ENCODE measurements at places on chromosomes 5 and 9.

- DNase-seq, result no peak
These were observed 18.8 kb downstream of the BRD8 start for GRCh38 chr5:138159666-138160065.

DNA sequence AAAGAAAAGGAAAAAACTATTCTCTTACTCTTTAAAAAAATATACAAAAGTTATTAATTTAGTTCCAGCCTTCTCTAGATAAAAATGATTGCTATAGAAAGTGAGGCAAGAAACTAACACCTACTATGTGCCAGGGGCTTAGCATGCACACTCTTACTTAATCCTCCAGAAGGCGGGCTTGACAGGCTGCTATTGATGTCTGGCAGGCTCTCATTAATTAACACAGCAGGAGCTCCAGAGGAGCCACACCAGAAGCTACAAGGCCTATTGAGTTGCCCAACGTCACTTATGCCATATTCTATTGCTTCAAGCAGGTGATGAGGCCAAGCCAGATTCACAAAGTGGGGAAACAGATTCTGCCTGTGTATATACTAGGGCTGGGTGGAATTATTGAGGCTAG lies 54.6 kb upstream of the CLINT1 start:
- DNase-seq, result no peak

- DNase-seq, result peak; percentile 42
These were observed 2.0 kb downstream of the ASPN start for GRCh38 chr9:92480291-92480771.

DNA sequence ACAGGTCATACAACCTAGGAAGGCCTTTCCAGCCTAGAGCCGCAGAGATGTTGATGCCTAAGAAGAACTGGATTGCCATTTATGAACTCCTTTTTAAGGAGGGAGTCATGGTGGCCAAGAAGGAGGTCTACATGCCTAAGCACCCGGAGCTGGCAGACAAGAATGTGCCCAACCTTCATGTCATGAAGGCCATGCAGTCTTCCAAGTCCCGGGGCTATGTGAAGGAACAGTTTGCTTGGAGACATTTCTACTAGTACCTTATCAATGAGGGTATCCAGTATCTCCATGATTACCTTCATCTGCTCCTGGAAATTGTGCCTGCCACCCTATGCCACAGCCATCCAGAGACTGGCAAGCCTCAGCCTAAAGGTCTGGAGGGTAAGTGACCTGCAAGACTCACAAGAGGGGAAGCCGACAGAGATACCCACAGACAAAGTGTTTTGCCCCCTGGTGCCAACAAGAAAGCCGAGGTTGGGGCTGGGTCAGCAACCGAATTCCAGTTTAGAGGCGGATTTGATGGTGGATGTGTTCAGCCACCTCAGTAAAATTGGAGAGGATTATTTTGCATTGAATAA lies 11.2 kb upstream of the CDKN2AIPNL start:
- DNase-seq, result no peak

DNA sequence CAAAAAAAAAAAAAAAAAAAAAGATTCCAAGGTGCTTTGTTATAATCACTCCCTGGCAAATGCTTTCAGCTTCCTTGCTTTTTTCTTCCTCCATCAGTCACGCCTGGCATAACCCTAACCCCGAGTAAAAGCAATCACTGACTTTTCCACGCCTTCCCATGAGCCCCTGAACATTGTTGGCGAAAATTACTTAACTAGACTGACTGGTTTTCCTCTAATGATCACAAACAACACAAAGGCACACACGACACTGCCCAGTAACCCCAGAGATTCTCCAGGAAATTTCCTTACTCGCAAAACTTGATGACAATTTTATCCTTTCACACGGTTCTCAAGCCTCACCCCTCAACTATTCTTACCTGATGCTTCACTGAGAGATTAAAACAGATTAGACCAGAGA lies 11.4 kb upstream of the PTGR1 start:
- no peak for DNase-seq

DNA sequence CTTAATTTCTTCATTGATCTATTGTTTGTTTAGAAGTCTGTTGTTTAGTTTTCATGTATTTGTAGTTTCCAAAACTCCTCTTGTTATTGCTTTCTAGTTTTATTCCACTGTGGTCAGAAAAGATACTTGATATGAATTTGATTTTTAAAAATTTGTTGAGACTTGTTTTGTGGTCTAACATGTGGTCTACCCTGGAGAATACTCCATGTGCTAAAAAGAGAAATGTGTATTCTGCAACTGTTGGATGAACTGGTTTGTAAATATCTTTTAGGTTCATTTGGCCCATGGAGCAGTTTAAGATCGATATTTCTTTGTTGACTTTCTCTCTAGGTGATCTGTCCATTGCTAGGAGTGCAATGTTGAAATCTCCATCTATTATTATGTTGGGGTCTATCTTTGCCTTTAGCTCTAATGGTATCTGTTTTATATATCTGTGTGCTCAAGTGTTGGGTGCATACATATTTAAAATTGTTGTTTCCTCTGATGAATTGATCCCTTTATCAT lies 150.6 kb upstream of the ATP10B start:
- DNase-seq, result no peak

- no peak for DNase-seq
These were observed 185.8 kb downstream of the CWC27 start for GRCh38 chr5:64954518-64954917.

- no peak for DNase-seq
These were observed 67.5 kb downstream of the KCNIP1 start for GRCh38 chr5:170571281-170571731.

DNA sequence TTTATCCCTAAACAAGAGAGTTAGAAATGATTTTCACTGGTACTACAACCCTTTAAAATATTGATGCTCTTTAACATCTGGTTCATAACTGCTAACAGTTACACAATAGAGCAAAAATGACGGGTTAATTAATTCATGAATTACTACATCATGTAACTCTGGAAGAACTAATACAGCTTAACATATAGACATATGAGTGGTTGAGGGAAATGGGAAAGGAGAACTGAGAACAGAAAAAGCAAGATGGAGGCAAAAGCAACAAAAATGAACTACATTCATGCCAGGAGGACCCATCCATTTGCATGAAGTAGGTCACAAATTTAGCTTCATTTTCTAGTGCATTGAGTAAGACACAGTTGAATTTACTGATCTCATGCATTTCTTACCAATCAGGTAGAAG lies 61.8 kb downstream of the C9 start:
- no peak for DNase-seq

DNA sequence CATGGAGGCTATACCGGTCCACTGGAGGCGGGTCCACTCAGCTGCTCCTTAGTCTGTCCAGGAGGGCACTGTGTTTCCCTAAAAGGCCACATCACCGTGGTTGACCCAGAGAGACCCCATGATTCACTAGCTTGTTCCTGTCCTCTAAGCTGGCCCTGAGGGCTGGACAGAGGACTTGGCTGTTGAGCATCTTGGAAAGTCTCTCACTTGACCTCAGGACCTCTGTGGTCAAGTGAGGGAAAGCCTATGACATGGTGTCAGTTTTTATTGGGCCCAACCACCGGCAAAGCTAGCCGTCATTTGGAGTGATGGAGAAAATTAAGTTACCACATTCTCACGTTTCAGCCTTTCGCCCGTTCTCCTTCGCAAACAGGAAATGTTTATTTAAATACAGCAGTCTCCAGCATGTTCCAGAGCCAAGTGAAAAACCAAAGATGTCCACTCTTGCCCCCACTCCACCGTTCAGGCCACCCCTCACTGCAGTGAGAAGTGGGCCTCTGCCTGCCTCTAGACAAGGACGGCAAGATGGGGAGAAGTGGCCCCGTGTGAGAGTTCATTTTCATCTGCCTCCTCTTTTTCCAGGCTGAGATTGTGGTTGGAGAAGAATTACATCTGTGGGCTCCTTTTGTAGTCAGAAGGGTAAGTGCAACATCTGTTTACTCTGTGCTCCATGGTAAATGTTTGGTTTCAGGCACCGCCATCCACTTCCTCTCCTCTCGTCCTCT lies 4.4 kb downstream of the SLIT3 start:
- peak; percentile 70 for DNase-seq

DNA sequence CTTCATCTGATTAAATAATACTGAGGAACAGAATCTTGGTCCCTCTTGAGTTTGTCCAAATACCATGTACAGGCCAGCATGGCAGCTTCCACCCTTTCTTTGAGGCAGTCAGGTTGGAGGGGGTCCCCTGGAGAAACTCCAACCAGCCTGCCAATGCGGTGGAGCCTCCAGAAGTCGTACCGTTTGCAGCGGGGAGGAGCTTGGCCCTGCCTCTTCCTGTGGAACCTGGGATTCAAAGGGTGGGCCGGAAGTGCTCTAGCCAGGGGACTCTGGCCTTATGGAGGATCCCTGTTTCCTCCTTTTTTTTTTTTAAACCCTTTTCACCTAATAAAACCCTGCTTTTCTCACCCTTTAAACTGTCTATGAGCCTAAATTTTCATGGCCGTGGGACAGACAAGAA lies 216.3 kb upstream of the ZNF608 start:
- DNase-seq, result no peak

- no peak for DNase-seq
These were observed 427.2 kb downstream of the SPOCK1 start for GRCh38 chr5:137071931-137072330.

DNA sequence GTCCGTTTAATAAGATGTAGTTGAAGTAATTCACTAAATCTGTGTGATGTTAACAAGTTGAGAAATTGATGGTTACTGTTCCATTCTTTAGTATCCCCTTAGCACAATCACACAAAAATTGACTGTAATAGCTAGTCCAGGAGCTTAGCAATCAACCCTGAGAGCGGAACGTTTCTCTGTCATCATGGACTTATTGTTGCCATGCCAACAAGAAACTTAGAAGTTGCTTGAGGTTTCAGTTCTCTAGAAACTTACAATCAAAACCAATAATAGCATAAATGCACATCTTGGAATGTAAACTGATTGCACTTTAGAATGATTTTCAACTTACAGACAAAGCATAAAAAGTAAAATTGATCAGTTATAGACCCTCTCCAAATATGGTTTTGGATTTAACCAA lies 125.4 kb upstream of the ANKH start:
- no peak for DNase-seq

GRCh38 chr5:10151656-10152055 lies 98.0 kb downstream of the ATPSCKMT start:
- no peak for DNase-seq

GRCh38 chr9:135887021-135887507 lies 20.3 kb downstream of the CAMSAP1 start:
- DNase-seq, result no peak

GRCh38 chr5:131977212-131977604 lies 31.7 kb upstream of the MEIKIN start:
- DNase-seq, result no peak

DNA sequence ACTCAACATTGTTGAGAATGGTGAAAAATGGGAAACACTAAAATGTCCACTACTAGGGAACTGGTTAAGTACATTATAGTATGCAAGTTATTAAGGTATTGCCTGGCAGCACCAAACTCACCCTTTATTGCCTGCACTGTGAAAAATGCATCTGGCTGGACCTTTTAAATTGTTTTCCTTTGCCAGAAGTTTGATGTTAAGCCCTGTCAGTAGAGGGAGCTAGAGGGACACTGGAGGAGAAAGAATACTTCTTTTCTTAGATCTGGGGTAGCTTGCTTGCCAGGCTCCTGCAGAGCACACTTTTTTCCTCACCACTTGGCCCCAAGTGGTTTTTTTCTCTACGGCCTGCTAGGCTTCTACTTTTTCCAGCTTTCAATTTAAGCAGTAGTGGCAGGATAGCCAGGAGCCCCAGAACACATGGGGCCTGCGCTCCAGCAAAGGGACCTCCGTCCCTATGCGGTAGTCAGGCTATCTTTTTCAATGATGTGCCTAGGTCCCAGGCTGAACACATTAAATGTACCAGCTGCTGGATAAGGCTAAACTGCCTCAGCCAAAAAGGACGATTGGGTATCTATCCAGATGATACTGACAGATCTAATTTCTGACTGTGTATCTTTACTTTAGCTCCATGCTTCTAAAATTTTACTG lies 8.0 kb upstream of the HABP4 start:
- DNase-seq, result no peak

DNA sequence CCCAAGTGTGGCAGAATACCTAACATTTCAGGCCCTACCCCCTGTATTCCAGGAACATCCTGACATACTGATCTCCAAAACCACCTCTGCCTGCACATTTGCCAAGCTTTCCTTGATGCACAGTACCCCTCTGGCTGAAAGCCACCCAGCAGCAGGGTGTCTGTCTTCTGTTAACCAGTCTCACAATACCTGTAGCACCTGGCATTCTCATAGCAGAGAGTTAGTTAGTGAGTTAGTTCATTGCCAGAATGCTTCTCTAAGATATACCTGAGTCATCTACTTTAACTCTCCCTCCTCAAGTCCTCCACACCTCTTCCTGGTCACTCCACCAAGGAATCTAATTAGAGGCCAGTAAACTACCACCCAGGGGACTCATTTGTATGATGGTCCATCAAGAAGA lies 46.1 kb upstream of the IL7R start:
- DNase-seq, result no peak

GRCh38 chr9:132498531-132499210 lies 83.7 kb upstream of the BARHL1 start:
- no peak for DNase-seq

DNA sequence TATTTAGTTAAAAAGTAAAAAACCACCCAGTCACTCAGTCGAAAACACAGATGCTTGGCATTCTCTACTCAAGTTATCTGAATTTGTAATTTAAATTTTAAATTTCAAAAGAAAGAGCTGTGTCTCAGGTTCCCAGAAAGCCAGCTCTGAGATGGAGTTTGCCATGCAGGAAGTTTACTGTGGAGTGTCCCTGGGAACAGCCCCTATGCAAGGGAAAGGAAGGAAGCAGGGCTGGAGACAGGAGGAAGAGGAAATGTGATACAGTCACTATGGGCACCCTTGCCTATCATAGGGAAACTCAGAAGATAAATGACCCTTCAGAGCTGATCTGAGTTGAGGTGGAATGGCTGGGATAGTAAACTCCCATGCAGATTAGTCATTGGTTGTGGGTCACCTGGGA lies 408.8 kb upstream of the ACTBL2 start:
- no peak for DNase-seq

- DNase-seq, result no peak
These were observed 37.7 kb upstream of the PLEKHG4B start for GRCh38 chr5:54175-54730.
